Activated T-helper 1 cell treated with anti-CD3 and anti-CD28 coated beads, Interleukin-12 subunit alpha, Interleukin-12 subunit beta, Interleukin-2, Interleukin-4 antibody, amounts not matched to agents 30 ng/mL and 10 ng/mL and 1 ng/mL, durations not matched to agents 14 hours and 24 hours and 36 hours (primary cell): ENCODE measurements at places on chromosomes 3 and 15. TPM values are rescaled to one million over a fixed set of nuclear protein-coding genes. Genes with fewer than 3 reads are reported as not detected.

The ZBBX gene
- not detected in 2 replicates for total RNA-seq

The ZPLD1 gene
- 0.15 TPM in 1 of 2 replicates, not detected in the other for total RNA-seq

The TLE3 gene
- total RNA-seq = 123 and 126 TPM in 2 replicates

The SEMA3B gene
- 0.49 and 1.0 TPM in 2 replicates for total RNA-seq

The ISLR gene
- not detected in 2 replicates for total RNA-seq

The SLC22A14 gene
- total RNA-seq = not detected in 2 replicates

The SLCO2A1 gene
- total RNA-seq = not detected in 2 replicates
